ENCODE measurements at places on chromosomes 12 and 14. TPM values are rescaled to one million over a fixed set of nuclear protein-coding genes. Genes with fewer than 3 reads are reported as not detected.

GRCh38 chr14:105028251-105028927 is 7.5 kb upstream of the CDCA4 start:
- peaks cover 42% of the 10 kb centered on the region for H3K4me1 ChIP-seq
- no peak overlapping the region for H3K4me3 ChIP-seq
- peaks cover 7% of the 10 kb centered on the region for H3K27me3 ChIP-seq
- H3K27ac ChIP-seq, result no peak overlapping the region
- DNase-seq, result no peak

- H3K4me3 ChIP-seq, result no peak overlapping the region
- H3K36me3 ChIP-seq, result peaks cover 22% of the 10 kb centered on the region
- peaks cover 2% of the 10 kb centered on the region for H3K4me1 ChIP-seq
- DNase-seq, result no peak
These were observed 393.6 kb downstream of the DPF3 start for GRCh38 chr14:72500234-72500838.

GRCh38 chr12:91264178-91264577 is 81.6 kb upstream of the DCN start:
- no peak for DNase-seq
- H3K27me3 ChIP-seq, result no peaks in the 10 kb centered on the region
- no peak overlapping the region for H3K4me3 ChIP-seq
- H3K36me3 ChIP-seq, result no peaks in the 10 kb centered on the region
- H3K27ac ChIP-seq, result no peak overlapping the region
- H3K4me1 ChIP-seq, result no peaks in the 10 kb centered on the region

- no peak overlapping the region for H3K4me3 ChIP-seq
- peaks cover 17% of the 10 kb centered on the region for H3K4me1 ChIP-seq
- H3K36me3 ChIP-seq, result no peaks in the 10 kb centered on the region
- H3K27me3 ChIP-seq, result no peaks in the 10 kb centered on the region
- H3K27ac ChIP-seq, result peak overlapping the region; percentile 9
- no peak for DNase-seq
These were observed 383.5 kb downstream of the ZFP36L1 start for GRCh38 chr14:68409387-68409786.

GRCh38 chr12:24025153-24025798 is 75.8 kb upstream of the SOX5 start:
- DNase-seq, result no peak
- H3K27me3 ChIP-seq, result no peaks in the 10 kb centered on the region
- H3K4me3 ChIP-seq, result no peak overlapping the region
- H3K36me3 ChIP-seq, result no peaks in the 10 kb centered on the region

GRCh38 chr12:42361909-42362646 is 36.1 kb downstream of the PPHLN1 start:
- peaks cover 23% of the 10 kb centered on the region for H3K4me1 ChIP-seq
- H3K27ac ChIP-seq, result no peak overlapping the region
- H3K27me3 ChIP-seq, result no peaks in the 10 kb centered on the region
- no peak overlapping the region for H3K4me3 ChIP-seq

GRCh38 chr12:480831-481816 is 21.4 kb downstream of the B4GALNT3 start:
- no peak overlapping the region for H3K4me3 ChIP-seq
- H3K27me3 ChIP-seq, result peaks cover 21% of the 10 kb centered on the region
- no peak for DNase-seq
- no peaks in the 10 kb centered on the region for H3K4me1 ChIP-seq

DNA sequence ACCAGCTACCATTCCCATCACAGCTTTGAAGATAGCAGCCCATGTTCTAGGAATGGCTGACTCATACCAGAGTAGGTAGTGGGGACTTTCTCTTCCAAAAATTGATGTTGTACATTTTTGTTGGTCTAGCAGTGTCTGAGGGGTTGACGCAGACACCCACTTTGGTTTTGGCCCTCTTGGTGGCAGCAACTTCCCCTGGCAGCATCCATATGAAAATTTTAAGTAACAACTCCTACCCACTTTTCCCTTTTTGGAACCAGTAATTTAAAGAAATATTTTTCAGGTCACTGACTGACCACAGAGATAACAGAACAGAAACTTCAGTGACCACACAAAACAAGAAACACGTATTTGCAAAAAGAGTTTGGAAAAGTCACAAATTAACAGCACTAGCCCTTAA is 162.0 kb upstream of the TMCC3 start:
- DNase-seq, result no peak
- H3K4me3 ChIP-seq, result no peak overlapping the region
- H3K27ac ChIP-seq, result no peak overlapping the region

GRCh38 chr12:59580050-59580449 is 15.8 kb upstream of the SLC16A7 start:
- H3K27ac ChIP-seq, result no peak overlapping the region
- H3K4me3 ChIP-seq, result no peak overlapping the region
- DNase-seq, result no peak
- H3K36me3 ChIP-seq, result peaks cover 3% of the 10 kb centered on the region

DNA sequence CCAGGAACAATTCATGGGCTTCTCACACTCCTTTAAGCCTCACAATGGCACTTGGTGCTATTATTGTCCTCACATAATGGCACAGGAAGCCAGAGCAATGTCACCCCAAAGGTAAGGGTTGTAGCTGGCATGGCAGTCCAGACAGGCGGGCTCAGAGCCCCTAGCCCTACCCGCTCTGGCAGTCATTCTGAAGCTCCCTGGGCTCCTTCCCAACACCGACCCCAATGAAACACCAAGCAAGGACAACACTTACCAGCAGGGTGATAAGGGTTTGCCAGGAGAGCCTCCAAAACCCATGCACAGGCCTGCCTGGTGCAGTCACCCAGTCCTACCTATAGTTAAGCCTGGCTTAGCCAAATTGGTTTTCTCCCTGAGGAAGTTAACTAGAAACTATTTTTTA is 30.8 kb downstream of the MAX start:
- no peak overlapping the region for H3K27ac ChIP-seq
- H3K4me1 ChIP-seq, result peaks cover 16% of the 10 kb centered on the region
- H3K27me3 ChIP-seq, result no peaks in the 10 kb centered on the region
- peaks cover 18% of the 10 kb centered on the region for H3K36me3 ChIP-seq

DNA sequence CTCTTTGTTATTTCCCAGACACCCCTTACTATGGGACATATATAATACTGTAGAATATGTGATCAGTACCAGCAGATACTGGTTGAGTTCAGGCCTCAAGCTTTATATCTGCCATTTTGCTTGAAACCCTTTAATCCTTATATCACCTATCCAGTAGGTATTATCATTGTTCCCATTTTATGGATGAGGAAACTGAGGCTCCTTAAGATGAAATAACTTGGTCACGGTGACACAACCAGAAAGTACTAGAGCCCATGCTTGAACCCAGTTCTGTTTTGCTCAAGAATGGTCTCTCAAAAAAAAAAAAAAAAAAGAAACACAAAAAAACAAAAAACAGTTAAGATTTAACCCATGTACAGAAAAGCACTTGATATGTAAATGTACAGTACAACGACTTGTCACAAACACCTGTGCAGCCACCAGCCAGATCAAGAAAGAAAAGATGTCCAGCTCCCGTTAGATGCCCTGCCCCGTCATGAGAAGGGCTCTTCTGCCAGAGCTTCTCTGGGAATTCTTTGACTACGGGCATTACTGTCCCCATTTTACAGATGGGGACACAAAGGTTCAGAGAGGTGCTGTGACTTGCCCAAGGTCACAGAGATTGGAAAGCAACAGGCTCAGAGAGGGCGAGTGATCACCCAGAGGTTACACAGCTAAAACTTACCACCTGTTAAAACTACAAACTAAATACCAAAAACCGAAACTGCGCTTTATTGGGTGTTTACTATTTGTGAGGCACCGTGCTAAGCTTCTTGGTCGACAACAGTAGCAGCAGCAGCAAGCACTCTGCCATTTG is 669 bp upstream of the WSCD2 start:
- no peak for DNase-seq
- no peak overlapping the region for H3K4me3 ChIP-seq
- peaks cover 57% of the 10 kb centered on the region for H3K27me3 ChIP-seq
- no peaks in the 10 kb centered on the region for H3K4me1 ChIP-seq
- no peaks in the 10 kb centered on the region for H3K36me3 ChIP-seq

- no peak for DNase-seq
- H3K36me3 ChIP-seq, result no peaks in the 10 kb centered on the region
- H3K4me3 ChIP-seq, result no peak overlapping the region
- H3K27ac ChIP-seq, result no peak overlapping the region
- H3K4me1 ChIP-seq, result no peaks in the 10 kb centered on the region
These were observed 208.0 kb downstream of the NOVA1 start for GRCh38 chr14:26389646-26390508.

- no peak overlapping the region for H3K27ac ChIP-seq
- H3K36me3 ChIP-seq, result peaks cover 4% of the 10 kb centered on the region
- DNase-seq, result no peak
- no peak overlapping the region for H3K4me3 ChIP-seq
- H3K27me3 ChIP-seq, result no peaks in the 10 kb centered on the region
These were observed 75.0 kb downstream of the TRMT5 start for GRCh38 chr14:60905923-60906322.

The PTPN21 gene
- total RNA-seq, result not detected

DNA sequence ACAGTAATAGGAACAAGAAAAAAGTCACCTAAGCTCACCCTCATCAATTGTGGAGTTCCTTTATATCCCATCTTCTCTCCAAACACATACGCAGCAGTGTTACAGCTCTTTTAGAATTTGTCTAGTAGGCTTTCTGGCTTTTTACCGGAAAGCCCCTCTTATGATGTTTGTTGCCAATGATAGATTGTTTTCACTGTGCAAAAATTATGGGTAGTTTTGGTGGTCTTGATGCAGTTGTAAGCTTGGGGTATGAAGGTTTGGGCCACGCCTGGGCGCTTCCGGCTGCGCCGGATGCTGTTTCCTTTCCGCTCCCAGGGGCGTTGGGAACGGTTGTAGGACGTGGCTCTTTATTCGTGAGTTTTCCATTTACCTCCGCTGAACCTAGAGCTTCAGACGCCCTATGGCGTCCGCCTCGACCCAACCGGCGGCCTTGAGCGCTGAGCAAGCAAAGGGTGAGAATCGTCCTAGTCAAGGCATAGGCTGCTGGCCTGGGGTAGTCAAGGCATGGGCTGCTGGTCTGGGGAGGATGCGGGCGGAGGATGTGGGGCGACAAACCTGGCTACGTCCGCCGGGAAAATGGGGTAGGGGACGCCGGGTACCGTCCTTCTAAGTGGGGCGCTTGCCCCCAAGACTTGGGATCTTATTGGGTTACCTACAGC is at the start of the genes C12orf57 and RNU7-1:
TSS of gene C12orf57 (plus strand) at position 301 of the 659 bp plus-strand sequence. CDS start at position 401, 100 bp downstream.
TSS of gene RNU7-1 (plus strand) at position 95 of the 659 bp plus-strand sequence.
- H3K36me3 ChIP-seq, result peaks cover 4% of the 10 kb centered on the region
- DNase-seq, result peak; percentile 93
- H3K4me1 ChIP-seq, result peaks cover 56% of the 10 kb centered on the region
- peaks cover 4% of the 10 kb centered on the region for H3K27me3 ChIP-seq

The MORN3 gene
- 1.2 TPM for total RNA-seq

GRCh38 chr12:2110849-2111566 is 58.2 kb downstream of the CACNA1C start:
- H3K36me3 ChIP-seq, result no peaks in the 10 kb centered on the region
- DNase-seq, result no peak
- no peak overlapping the region for H3K4me3 ChIP-seq
- H3K27ac ChIP-seq, result no peak overlapping the region
- no peaks in the 10 kb centered on the region for H3K4me1 ChIP-seq

The C14orf39 gene
- not detected for total RNA-seq

The TTC9 gene
- total RNA-seq, result 11.8 TPM

GRCh38 chr12:105567061-105567460 is 236.6 kb downstream of the C12orf75 start:
- no peaks in the 10 kb centered on the region for H3K36me3 ChIP-seq
- H3K4me1 ChIP-seq, result peaks cover 7% of the 10 kb centered on the region
- no peak overlapping the region for H3K27ac ChIP-seq
- H3K4me3 ChIP-seq, result no peak overlapping the region
- peaks cover 9% of the 10 kb centered on the region for H3K27me3 ChIP-seq

The ZNF891 gene
- total RNA-seq, result 2.3 TPM

DNA sequence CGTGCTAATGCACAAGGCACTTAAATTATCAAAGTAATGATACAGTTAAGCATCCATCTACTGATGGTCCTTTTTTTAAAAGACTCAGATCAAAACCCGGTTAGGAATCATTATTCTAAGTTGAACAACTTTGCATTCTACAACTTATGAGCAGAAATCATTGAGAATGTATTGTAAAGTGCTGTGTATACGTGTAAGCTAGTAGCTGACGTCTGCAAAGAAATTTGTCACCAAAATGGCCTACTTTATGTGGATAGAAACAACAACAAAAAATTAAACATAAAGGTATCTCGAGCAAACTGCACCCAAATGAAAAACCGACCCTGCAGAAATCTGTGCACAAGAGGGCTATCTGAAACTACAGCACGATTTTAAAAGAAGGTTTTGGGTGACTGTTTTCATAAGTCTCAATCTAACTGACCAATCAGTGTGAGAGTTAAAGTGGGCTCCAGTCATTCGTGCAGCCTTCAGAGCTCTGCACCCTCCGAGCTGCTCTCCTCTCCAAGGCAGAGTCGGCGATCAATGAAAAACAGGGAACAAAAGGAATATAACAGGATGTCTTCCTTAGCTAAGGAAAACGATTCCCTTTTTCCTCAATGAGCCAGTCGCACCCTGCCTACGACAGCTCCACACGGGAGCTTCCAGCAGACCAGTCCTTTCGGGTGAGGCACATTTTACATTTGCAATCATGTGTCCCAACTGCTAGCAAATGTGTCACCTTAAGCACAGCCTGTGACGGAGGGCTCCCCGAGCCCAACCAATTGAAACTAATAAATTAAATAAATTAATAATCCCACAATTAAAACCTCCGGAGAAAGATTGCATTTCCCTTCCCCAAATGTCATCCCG is 200.7 kb upstream of the FOXN3 start:
- H3K27ac ChIP-seq, result peak overlapping the region; percentile 93
- no peaks in the 10 kb centered on the region for H3K27me3 ChIP-seq
- H3K4me1 ChIP-seq, result peaks cover 72% of the 10 kb centered on the region

DNA sequence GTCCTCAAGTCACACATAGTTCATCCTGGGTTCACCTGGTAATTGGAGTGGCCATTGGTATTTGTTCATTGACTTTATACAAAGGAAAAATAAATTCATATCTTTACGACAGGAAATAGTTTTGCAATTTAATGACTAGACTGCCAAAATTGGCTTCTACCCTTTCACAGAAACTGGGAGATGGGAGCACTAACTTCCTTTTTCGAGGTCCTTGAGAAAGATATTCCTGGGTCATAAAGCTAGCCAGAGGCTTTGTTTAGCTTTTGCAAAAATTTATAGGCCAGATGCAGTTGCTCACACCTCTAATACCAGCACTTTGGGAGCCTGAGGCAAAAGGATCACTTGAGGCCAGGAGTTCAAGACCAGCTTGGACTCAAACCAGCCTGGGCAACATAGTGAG is 10.2 kb upstream of the OR11G2 start:
- peaks cover 3% of the 10 kb centered on the region for H3K27me3 ChIP-seq
- H3K27ac ChIP-seq, result no peak overlapping the region

DNA sequence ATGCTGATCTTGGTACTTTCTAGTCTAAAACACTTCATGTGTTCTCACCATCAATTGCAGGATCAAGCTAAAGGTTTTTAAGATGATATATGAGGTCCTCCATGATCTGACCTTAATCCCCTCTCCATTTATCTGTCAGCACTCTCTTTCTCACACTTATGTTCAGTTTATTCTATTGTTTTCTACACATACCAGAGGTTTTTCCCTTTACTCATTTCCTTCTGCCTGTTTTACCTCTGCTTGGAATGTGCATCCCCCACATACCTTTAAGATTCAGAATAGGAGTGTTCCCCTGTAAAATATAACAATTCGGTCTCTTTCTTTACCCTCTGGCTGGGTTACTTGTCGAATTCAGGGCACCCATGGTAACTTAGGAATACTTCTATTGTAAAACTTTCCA is 219.1 kb upstream of the PKP2 start:
- DNase-seq, result no peak
- no peak overlapping the region for H3K4me3 ChIP-seq
